ENCODE measurements at places on chromosomes 7 and 10. TPM values are rescaled to one million over a fixed set of nuclear protein-coding genes. Genes with fewer than 3 reads are reported as not detected.

MORN4 gene
- 1.9 TPM for total RNA-seq

CASTOR2 gene
- total RNA-seq = 5.7 TPM

GPRIN2 gene
- total RNA-seq = not detected

TMEM196 gene
- not detected for total RNA-seq

MACC1 gene
- total RNA-seq = 2.7 TPM

ASL gene
- total RNA-seq = 30.1 TPM

CCDC146 gene
- total RNA-seq = 8.3 TPM

AKR1C2 gene
- total RNA-seq = not detected

ADCYAP1R1 gene
- not detected for total RNA-seq

FGL2 gene
- total RNA-seq = 9.4 TPM

ERVW-1 gene
- total RNA-seq = not detected

IL2RA gene
- total RNA-seq = 832 TPM

CCL26 gene
- total RNA-seq = not detected

MRPL43 gene
- total RNA-seq = 52.2 TPM

SLC39A12 gene
- not detected for total RNA-seq

GRCh38 chr10:80279146-80279545 is 10.3 kb downstream of the MAT1A start:
- peak; percentile 34 for DNase-seq
- H3K4me1 ChIP-seq = no peaks in the 10 kb centered on the region
- H3K27me3 ChIP-seq = no peaks in the 10 kb centered on the region
- H3K27ac ChIP-seq = no peak overlapping the region
- H3K4me3 ChIP-seq = no peak overlapping the region

DNA sequence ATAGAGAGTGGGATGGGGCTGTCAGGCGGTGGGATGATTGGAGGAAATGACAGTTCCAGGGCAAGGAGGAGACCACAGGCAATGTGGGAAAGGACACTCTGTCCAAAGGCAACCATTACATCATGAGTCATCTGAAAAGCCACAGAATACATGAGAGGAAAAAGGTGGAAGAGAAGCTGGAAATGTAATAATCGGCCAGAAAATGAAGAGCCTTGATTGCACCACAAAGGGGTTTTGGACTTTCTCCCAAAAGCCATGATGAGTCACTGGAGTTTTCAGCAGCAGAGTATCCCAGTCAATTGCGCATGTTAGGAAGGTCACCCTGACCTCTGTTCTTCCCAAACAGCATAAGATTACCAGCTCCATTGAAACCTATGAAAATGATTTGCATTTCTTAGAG is 222.0 kb downstream of the LHFPL3 start:
- DNase-seq = no peak
- no peaks in the 10 kb centered on the region for H3K27me3 ChIP-seq
- H3K36me3 ChIP-seq = no peaks in the 10 kb centered on the region
- no peak overlapping the region for H3K27ac ChIP-seq
- H3K4me1 ChIP-seq = no peaks in the 10 kb centered on the region

DNA sequence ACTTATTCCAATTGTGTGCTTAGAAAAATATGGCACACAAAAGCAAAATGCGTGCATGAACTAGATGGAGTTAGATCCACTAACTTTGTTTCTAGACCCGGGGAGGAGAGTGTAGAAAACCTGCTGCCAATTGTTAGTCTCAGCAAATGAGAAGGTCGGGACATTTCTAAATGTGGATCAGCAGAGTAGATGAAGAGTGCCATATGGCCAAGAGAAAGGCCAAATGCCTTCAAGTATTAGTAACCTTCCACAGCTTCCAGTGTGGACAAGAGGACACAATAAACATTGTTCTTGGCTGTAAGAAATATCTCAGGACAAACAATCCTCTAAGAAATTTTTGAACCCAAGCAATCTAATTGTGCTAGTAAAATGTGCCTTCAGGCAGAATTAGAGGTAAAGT is 690.3 kb downstream of the REEP3 start:
- no peak overlapping the region for H3K27ac ChIP-seq
- no peak overlapping the region for H3K4me3 ChIP-seq
- no peak for DNase-seq
- no peaks in the 10 kb centered on the region for H3K27me3 ChIP-seq

- no peak overlapping the region for H3K27ac ChIP-seq
- H3K27me3 ChIP-seq = no peaks in the 10 kb centered on the region
- H3K4me1 ChIP-seq = no peaks in the 10 kb centered on the region
- peak; percentile 62 for DNase-seq
- no peaks in the 10 kb centered on the region for H3K36me3 ChIP-seq
These were observed 601.3 kb downstream of the GALNT17 start for GRCh38 chr7:71733107-71733870.

- no peak overlapping the region for H3K4me3 ChIP-seq
- no peaks in the 10 kb centered on the region for H3K27me3 ChIP-seq
These were observed 140.5 kb downstream of the FGFR2 start for GRCh38 chr10:121457729-121458128.

GRCh38 chr10:121076776-121077715 is 225.9 kb downstream of the WDR11 start:
- H3K27me3 ChIP-seq = no peaks in the 10 kb centered on the region
- no peak overlapping the region for H3K27ac ChIP-seq

DNA sequence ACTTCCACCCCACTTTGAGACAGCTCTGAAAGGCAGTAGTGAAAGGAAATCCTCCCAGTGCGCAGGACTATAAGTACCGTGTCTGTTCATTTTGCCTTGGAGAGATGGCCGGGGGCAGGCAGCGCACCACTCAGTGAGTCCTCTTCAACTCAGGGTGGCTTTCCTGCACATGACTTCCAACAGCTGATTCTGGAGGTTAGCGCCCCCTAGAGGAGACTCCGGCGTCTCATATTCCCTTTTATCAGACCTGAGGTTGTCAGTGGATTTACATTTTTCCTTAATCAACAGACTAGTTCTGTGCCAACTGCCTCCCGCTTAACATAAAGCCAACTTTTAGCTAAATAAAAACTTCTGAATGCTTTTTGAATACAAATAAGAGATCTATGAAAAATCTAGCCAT is 101.0 kb downstream of the HERPUD2 start:
- H3K4me3 ChIP-seq = no peak overlapping the region
- no peak for DNase-seq
- H3K36me3 ChIP-seq = no peaks in the 10 kb centered on the region

GRCh38 chr7:77855371-77856083 is 57.0 kb downstream of the PHTF2 start:
- no peaks in the 10 kb centered on the region for H3K27me3 ChIP-seq
- no peak for DNase-seq
- peaks cover 15% of the 10 kb centered on the region for H3K4me1 ChIP-seq
- no peak overlapping the region for H3K27ac ChIP-seq
- no peak overlapping the region for H3K4me3 ChIP-seq

DNA sequence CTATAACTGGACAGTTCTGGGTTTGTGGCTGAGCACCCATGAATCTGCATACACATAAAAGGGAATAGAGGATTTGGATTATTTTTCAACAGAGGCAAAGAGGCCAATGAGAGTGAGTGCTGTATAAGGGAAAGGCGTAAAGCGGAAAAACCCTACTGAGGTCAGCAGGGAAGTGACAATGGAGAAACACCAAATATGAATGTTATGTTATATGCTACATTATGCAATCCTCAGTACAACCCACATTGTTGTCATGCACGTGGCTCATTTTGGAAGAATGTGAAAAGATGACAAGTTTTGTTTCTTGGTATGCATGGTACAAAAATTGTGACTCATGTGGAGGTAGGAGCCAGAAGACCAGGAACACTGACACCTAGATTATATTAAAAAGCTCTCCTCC is 113.6 kb upstream of the AMPH start:
- H3K36me3 ChIP-seq = peaks cover 33% of the 10 kb centered on the region
- no peaks in the 10 kb centered on the region for H3K4me1 ChIP-seq
- no peak overlapping the region for H3K4me3 ChIP-seq

DNA sequence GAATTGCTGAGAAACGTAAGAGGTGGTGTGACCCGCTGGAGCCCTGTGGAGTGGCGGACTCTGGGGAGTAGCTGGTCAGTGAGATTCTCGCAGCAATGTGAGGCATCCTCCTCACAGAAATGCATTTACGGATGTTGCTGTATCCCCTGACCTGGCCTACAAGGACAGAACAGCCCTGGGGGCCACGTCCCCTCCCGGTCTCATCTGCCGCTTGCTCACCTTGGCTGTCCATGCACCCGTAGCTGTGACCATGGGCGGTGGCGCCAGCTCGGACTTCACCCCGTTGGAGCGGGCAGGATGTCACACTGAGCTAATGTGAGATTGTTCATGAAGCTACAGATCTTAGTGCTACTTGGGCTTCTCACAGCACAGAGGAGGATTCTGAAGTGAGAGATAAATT is 193.8 kb downstream of the EBF3 start:
- DNase-seq = peak; percentile 22
- peaks cover 3% of the 10 kb centered on the region for H3K36me3 ChIP-seq
- no peaks in the 10 kb centered on the region for H3K27me3 ChIP-seq
- H3K4me1 ChIP-seq = no peaks in the 10 kb centered on the region
- no peak overlapping the region for H3K27ac ChIP-seq
- no peak overlapping the region for H3K4me3 ChIP-seq

- H3K4me1 ChIP-seq = no peaks in the 10 kb centered on the region
- H3K4me3 ChIP-seq = no peak overlapping the region
- no peaks in the 10 kb centered on the region for H3K36me3 ChIP-seq
- no peaks in the 10 kb centered on the region for H3K27me3 ChIP-seq
These were observed 120.8 kb upstream of the SEC61G start for GRCh38 chr7:54879776-54880175.

GRCh38 chr7:115940460-115941060 is 90.0 kb downstream of the TFEC start:
- H3K27ac ChIP-seq = no peak overlapping the region
- no peak for DNase-seq
- no peak overlapping the region for H3K4me3 ChIP-seq
- no peaks in the 10 kb centered on the region for H3K36me3 ChIP-seq

DNA sequence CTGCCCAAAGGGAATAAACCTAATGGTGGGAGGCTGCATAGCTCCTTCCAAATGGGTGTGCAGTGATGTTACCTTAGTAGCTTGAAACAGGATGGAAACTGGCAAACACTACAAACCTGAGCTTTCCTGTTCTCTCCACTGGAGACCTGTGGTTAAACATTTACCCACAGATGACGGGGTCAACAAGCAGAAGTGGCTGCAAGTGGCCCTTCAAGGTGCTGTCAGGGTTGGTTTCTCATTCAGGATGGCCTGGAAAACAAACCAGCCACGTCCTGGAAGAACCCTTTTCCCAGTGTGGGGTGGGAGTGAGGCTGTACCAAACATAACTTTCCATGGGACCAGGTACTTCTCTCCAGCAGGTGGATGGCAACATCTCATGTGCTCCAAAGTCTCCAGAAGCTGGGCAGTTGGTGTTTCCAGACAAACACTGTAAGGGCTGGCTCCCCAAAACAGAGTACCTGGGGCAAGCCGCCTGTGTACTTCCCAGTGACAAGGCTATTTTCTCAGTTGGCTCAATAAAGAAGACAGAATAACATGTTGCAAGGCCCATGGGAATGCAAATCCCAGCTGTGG is 67.5 kb downstream of the DNAJB9 start:
- no peak overlapping the region for H3K4me3 ChIP-seq
- H3K4me1 ChIP-seq = no peaks in the 10 kb centered on the region
- peaks cover 11% of the 10 kb centered on the region for H3K27me3 ChIP-seq
- DNase-seq = no peak

GRCh38 chr7:27551803-27552400 is 110.8 kb downstream of the HIBADH start:
- no peaks in the 10 kb centered on the region for H3K4me1 ChIP-seq
- no peaks in the 10 kb centered on the region for H3K27me3 ChIP-seq
- H3K36me3 ChIP-seq = no peaks in the 10 kb centered on the region
- H3K4me3 ChIP-seq = no peak overlapping the region

- H3K36me3 ChIP-seq = peaks cover 1% of the 10 kb centered on the region
- H3K4me1 ChIP-seq = peaks cover 12% of the 10 kb centered on the region
- no peak for DNase-seq
- no peak overlapping the region for H3K27ac ChIP-seq
- H3K27me3 ChIP-seq = peaks cover 5% of the 10 kb centered on the region
These were observed 172.5 kb downstream of the CCDC71L start for GRCh38 chr7:106488465-106488864.

DNA sequence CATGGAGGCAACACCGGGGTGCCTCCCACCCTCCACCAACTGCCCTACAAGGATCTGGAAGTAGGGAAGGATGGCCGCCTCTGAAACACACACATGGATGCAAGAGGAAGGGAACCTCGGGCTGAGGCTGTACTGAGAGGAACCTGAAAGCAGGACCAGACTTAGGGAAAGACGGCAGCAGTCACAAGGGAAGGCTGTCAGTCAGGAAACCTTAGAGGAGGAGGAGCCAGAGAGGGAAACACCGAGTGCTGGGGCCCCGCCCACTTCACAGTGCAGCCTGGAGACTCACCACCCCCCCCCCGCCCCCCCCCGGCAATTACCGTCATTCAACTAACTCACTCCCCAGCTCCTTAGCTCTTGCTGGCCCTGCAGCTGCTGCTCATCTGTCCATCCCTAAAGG is 2.5 kb downstream of the CYREN start:
- H3K27me3 ChIP-seq = no peaks in the 10 kb centered on the region
- peaks cover 43% of the 10 kb centered on the region for H3K4me1 ChIP-seq
- H3K4me3 ChIP-seq = peak overlapping the region; percentile 22

DNA sequence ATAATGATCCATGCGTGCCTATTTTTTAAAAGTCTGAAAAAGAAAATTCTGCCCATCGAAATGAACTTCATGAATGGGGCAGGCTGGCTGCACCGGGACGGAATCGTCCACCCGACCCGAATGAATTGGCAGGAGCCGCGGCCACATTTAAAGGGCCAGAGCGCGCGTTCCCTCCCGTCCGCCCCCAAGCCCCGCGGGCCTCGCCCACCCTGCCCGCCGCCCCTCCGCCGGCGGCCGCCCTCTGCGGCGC is 319 bp upstream of the GATA3 start:
- no peak for DNase-seq
- H3K4me1 ChIP-seq = peaks cover 37% of the 10 kb centered on the region
- peak overlapping the region; percentile 91 for H3K4me3 ChIP-seq

- no peaks in the 10 kb centered on the region for H3K27me3 ChIP-seq
- peaks cover 36% of the 10 kb centered on the region for H3K4me1 ChIP-seq
- H3K36me3 ChIP-seq = peaks cover 25% of the 10 kb centered on the region
- peak; percentile 44 for DNase-seq
- H3K4me3 ChIP-seq = peak overlapping the region; percentile 95
These were observed 881 bp upstream of the SSBP1 start for GRCh38 chr7:141737118-141737835.

DNA sequence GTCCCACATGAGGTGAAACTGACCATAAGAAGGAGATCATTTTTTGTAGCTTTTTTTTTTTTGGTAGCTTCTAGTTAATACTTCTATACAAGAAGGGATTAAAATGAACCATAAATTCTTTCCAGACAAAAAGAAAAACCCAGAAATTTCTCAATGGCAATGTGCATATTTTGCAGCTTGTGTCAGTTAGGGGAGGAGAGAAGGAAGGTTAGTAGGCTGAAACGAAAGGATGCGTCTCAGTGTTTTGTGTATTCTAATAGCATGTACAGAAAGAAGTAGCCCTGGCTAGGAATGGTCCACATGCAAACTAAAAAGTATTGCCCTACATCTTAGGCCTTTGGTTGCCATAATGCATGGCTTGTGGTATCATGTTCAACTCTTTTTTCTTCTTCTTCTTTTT is 90.6 kb downstream of the CACNB2 start:
- no peak overlapping the region for H3K27ac ChIP-seq
- no peak for DNase-seq
- H3K4me1 ChIP-seq = no peaks in the 10 kb centered on the region
- H3K4me3 ChIP-seq = no peak overlapping the region

GRCh38 chr7:30321882-30322192 is 37.4 kb downstream of the ZNRF2 start:
- H3K4me1 ChIP-seq = peaks cover 64% of the 10 kb centered on the region
- H3K4me3 ChIP-seq = peak overlapping the region; percentile 73
- peak overlapping the region; percentile 99 for H3K27ac ChIP-seq
- DNase-seq = no peak
- H3K36me3 ChIP-seq = peaks cover 20% of the 10 kb centered on the region

Measured in activated CD8-positive, alpha-beta memory T cell treated with anti-CD3 and anti-CD28 coated beads, Interleukin-2, amount 10 ng/mL, durations not matched to agents 7 days and 5 days (primary cell).